ENCODE measurements at places on chromosomes 16 and 17.

DNA sequence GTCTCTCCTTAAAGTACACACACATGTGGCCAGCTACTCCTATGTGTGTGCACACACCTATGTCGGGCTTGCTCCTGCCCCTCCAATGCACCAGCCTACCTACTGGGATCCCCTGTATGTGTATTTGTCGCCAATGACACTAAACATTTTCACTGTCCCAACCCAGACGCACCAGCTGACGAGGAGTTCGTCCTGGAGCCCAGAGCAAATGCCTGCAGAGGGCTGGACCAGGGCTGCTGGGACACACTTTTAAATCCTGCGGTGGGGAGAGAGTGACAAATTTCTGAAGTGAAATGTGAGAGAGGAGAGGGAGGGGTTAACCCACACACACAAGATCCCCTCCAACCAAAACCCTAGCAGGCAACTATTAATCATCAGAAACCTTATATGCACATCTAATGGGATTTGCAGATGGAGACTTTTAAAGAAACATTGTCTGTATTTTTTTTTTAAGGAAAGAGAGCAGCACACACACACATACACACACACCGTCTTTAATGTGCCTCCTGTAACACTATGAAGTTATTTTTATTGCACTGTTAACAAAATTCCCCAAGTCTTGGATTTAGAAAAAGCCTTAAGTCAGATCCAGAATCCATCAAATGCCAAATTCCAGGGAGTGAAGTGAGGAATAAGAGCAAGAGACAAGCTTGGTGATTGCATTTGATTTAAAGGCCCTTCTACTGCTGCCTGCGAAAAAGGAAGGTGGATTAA, at the start of gene MEOX1:
Gene MEOX1, minus strand, starts transcription at position 224 of the 714 bp plus-strand sequence. CDS start 388 bp downstream, outside the sequence.
- no peak for DNase-seq

GRCh38 chr17:49984283-49984682, 10.7 kb downstream of the DLX3 start:
- DNase-seq, result no peak

DNA sequence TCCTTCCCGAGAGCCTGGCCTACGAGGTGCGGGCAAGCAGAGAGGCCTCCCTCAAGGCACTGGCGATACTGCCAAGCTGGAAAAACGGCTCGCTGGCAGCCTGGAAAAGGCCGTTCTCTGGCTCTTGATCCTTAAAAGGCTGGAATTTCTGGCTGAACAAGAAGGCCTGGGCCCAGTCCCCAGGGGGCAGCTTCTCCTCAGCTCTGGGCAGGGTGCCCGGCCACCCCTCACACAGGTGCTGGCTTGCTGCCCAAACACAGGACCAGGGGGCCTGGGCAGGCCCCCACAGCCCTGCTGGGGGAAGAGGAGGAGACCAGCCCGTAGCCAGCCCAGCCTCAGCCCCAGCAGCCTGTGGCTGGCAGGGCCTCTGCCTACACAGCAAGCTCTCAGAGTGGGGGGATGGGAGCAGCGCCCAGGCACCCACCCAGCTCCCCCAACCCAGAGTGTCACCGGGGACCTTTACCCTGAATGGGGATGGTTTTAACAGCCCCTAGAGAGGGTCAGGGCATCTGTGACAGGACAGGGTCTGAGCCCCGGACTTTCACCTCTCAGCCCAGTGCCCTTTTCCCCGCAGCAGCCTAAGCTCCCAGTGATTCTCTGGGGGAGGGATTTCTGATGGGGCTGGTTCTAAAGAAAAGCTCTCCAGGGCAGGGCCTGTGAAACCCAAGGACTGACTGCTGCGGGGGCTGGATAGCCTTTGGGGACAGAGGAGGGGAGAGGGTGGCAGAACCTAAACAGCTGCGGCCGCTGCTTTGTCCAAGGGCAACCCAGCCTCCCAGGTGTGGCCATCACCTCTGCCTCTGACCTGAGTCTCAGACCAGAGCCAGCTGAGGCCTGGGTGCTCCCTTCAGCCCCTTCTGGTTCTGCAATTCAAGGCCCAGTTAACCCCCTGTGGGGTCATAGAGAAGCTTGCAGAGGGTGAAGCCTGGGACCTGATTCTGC, 38.6 kb upstream of the TOB1 start:
- DNase-seq, result no peak

GRCh38 chr16:28935924-28936783, 4.4 kb downstream of the CD19 start:
- DNase-seq, result no peak

- no peak for DNase-seq
Observed at GRCh38 chr17:9470171-9470570, 105.4 kb downstream of the STX8 start.

DNA sequence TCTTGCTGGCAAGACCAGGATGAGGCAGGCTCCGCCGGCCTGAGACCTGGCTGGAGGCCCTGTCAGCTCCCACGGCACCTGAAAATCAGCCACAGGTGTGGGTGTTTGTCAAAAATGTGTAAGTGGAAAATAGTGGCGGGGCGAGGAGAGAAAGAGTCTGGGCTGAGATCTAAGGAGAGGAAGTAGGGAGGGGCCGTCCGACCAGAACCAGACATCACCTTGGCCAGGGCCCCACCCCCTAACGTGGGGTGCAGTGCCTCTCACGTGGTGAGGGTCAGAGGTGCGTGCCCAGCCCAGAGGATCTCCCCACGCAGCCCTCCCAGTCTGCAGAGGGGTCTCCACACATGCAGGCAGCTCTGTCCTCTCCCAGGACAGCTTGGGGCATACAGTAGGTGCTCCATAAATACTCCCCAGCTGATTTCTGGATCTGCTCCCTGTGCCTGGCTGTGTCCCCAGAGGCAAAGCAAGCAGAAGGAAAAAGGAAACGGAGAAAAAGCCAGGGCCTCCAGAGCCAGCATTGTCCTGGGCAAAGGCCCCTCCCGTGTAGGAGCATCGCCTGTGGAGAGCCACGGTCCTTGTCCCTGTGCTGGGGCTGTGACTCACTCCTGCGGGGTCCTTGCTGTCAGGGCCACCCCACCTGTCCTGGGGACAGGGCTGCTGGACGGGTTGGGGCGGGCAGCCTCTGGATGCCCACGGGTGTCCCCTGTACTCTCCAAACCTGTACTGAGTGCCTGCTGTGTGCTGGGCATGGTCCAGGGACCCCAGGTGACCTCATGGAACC, 16.7 kb downstream of the ZFPM1 start:
- no peak for DNase-seq

GRCh38 chr16:56241596-56241995, 50.3 kb downstream of the GNAO1 start:
- DNase-seq, result no peak

GRCh38 chr16:3924763-3925162, 44.2 kb upstream of the CREBBP start:
- no peak for DNase-seq

GRCh38 chr16:11014136-11014535, 69.8 kb downstream of the CLEC16A start:
- no peak for DNase-seq

DNA sequence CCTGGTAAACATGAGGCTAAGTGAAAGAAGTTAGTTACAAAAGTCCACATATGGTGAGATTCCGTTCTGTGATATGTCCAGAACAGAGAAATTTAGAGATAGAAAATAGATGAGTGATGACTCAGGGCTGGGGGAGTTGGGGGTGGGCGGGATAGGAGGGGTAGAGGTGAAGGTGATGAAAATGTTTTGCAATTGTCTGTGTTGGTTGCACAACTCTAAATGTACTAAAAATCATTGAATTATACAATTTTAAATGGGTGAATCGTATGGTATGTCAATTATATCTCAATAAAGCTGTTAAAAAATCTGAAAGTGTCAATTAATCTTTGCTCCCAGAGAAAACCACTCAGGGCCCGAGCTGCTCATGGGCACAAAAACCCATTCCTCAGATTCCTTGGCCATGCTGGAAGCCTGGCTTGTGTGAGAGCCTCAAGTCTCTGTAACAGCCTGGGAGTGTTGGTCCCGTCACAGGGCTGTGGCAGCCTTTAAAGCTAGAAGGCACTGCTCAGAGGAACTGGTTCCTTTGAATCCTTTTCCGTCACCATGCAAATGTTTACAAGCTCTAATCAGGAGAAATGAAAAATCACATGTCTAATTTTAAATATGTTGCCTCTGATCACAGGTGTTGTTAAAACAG, 225.3 kb downstream of the WWOX start:
- no peak for DNase-seq

DNA sequence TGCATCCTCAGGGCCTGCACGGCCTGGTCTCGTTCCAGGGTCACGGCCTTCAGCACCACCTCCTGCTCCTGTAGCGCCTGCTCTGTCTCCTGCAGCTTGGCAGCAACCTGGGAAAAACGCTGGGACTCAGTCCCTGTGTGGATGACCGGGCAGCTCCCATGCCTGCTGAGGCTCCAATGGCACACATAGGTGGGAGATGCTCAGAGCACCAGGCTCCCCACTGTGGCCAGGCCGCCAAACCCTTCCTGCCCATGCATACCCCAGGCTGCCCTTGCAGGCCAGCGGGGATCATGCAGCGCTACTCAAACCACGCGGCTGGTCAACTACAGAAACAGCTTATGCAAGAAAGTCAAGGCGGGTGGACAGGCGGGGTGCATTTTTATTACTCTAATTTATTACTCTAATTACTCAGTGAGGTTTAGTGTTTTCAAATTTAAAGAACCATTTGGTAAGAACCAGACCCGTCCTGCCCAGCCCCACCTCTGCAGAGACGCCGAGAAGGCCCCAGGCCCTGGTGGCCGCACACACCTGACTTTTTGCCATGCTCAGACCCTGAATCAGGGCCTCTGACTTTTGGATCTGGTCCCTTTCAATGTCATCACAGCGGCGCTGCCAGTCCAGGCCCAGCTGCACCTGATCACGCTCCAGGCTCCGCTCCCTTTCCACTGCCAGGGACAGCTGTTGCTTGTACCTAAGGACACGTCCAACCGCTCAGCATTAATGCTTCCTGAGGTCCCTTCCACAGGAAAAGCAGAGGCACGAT, 34.0 kb downstream of the CCDC57 start:
- DNase-seq, result no peak

GRCh38 chr17:17911001-17911613, 61.1 kb downstream of the TOM1L2 start:
- DNase-seq, result no peak

GRCh38 chr16:89623511-89624261, 10.2 kb downstream of the DPEP1 start:
- no peak for DNase-seq

DNA sequence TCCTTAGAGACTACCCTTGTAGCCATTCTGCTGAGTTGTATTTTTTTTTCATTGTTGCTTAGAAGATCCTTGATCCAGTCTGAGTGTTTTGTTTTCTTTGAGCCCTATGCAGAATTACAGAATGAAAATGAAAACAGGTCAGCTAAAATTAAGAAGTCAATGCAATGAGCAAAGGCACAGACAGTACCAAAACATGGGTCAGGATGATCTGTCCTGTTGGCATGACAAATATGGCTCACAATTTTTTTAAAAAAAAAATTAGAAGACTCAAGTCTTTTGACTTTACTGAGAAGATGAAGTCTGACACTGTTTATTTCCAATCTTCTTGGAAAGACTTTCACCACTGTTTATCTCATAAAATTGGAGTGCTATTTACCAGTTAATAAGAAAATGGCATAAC, 32.4 kb downstream of the KCNJ16 start:
- no peak for DNase-seq

All from cortex of kidney (tissue), 1 donor.